Activated CD8-positive, alpha-beta memory T cell treated with anti-CD3 and anti-CD28 coated beads for 4 hours (primary cell): ENCODE measurements at places on chromosomes 3 and 15.
A peak's percentile ranks its signal among the peaks of the same experiment; 100 is the strongest.

DNA sequence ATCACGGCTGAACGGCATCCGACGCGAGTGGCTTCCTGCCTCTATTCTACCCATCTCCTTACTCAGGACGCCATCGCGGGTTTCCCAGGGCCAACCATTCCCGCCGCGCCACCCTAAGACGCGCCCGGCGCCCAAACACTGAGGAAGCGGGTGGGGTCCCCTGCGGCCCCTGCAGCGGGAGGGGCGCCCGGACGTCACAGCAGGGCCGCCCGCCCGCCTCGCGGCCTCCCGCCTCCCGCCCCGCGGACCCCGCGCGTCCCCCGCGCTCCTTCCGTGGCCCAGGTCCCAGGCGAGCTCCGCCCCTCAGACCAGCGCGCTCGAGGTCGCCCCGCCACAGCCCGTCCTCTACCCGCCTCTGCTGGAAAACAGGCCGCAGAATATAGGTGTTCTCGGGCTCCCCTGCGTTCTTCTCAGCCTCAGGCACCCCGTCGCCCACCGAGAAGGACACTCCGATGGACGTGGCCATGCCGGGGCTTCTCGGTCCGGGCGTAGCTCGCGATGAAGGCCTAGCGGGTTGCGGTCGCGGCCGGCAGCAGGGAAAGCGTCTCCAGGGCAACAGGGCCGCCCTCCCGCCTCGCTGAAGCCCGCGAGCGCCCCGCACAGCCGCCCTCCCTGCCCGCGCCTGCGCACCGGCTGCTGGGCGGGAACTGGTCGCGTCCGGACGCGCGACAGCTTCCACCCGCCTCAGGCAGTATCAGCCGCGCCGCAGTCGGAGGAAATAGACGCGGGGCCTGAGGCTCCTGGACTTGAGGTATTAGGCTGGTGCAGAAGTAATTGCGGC, at the start of gene DYNLT2B:
TSS of gene DYNLT2B (minus strand) at position 554 of the 781 bp plus-strand sequence. CDS start at position 466, 88 bp downstream.
- peak; percentile 73 for DNase-seq

DNA sequence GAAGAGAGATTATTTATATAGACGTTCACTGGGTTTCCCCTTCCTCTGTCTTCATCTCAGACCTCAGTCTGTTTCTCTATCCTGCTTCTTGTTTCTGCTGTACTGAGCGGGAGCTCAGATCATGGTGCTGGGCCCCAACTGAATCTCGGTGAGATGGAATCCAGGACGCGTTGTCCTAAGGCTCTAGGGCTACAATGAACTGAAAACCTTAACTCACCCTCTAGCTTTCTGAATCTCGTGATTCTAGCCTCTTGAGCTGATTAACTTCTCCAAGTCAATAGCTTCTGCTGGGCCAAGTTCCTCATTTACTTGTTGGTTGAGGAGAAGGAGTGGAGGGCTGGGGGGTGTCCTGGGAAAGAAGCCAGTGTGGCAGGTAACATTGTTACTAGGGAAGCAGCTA, 32.7 kb upstream of the MAP3K13 start:
- DNase-seq: no peak

GRCh38 chr3:17175187-17175807, 290.5 kb downstream of the PLCL2 start:
- no peak for DNase-seq

- no peak for DNase-seq
Observed at GRCh38 chr15:62394079-62394478, 229.0 kb upstream of the C2CD4B start.

- no peak for DNase-seq
Observed at GRCh38 chr3:124395162-124395561, 335.1 kb upstream of the UMPS start.

DNA sequence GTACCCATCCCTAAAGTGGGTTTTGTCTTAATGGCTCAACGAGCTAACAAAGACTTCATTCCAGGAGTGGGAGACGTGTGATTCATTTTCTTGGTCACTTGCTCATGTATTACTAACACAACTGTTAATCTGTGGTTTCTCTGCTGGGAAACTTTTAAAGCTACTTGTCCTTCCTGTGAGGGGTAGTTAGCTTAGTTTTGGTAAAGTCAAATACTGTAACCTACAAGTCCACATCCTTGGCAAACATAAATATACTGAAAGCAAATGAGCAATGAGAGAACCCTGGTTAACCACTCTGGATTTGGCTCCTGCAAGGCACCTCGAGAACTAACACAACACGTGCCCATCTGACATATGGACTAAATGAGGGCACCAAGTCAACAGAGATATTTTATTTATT, 19.9 kb downstream of the NOX5 start:
- DNase-seq: no peak

GRCh38 chr15:63465104-63465503, 39.3 kb upstream of the USP3 start:
- no peak for DNase-seq

DNA sequence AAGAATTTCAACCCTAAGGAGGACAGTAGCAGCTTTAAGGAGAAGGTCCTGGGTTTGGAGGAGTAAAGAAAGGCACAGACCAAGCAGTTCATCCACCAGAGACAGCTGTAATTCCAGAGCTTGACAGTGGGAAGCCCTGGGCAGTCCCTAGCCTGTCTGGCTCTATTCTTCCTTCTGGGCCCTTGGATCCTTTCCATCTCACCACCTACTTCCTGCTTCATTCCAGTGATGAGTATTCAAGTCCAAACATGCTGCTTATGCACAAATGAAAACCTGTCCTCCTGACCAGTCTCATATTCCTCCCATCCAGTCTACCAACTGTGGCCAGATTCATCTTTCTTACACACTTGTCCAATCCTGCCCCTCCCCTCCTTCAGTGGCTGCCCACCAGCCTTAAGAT, 171.4 kb downstream of the CNTN3 start:
- DNase-seq: no peak

- no peak for DNase-seq
Observed at GRCh38 chr3:59142556-59142955, 92.7 kb upstream of the CFAP20DC start.

DNA sequence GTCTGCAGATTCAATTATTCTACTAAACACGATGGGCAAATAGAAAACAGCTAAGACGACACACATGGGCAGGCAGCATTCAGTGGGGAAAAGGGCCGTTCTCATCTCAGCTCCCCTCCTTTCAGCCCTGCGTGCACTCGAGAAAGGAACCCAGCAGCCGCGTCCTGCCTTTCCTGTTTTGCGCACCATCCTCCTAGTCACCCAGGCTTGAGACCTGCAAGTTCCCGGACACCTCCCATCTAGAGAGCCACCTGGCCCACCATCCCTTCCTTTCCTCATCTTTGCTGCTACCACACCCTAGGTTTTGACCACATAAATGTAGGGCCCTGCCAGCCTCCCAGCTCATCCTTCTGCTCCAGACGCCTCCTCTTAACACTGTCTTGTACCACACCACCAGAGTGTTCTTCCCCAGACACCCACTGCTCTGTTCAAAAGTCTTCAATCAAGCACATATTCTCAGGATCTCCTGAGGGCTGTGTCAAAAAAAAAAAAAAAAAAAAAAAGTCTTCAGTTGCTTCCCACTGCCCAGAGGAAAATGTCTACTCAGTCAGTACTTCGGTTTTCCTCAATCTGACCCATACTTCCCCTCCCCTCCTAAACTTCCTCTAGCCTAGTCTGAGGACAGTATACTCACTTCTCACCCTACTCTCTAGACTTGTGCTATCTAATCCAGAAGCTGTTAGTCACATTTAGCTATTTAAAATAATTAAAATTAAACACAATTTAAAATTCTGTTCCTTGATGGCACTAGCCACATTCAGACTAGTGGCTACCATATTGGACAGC, 182.0 kb downstream of the STT3B start:
- no peak for DNase-seq

DNA sequence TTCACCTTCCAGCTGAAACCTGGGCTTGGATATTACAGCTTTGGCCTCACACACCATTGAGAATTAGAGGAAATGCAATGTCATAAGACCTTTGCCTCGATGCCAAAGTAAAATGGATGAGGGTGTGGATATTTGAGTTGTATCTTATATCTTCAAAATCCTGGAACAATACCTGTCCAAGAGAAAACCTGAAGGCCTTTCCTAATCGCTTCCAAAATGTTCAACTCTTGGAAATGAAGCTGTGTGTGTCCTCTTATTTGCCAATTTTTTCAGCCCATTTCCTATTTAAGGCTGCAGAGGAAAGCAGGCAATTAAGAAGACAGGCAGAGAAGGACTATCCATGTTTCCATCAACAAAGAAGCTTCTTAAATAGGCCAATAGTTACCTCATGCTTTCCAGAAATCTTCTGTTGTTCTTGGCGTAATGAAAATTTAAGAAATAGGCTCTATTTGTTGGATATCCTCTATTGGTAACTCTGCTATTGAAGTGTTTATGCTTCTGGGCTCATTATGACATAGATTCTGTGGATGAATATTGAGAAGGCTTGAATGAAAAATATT, 99.5 kb upstream of the ZBTB20 start:
- no peak for DNase-seq

DNA sequence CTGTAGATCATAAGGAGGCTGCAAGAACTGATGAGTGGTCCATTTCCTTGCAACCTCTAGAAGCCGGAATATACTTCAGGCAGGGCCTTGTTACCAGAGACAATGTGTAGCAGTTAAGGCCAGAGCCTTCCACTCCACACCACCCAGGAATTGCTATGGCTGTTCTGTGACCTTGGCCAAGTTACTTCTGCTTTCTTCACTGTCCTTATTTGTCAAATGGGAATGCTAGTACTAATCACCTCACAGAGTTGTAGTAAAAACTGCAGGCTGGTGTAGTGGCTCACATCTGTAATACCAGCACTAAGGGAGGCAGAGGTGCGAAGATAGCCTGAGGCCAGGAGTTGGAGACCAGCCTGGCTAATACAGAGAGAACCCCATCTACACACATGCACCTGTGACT, 28.7 kb upstream of the RPN1 start:
- no peak for DNase-seq

GRCh38 chr3:75048650-75049049, 434.2 kb upstream of the CNTN3 start:
- no peak for DNase-seq

GRCh38 chr3:136939489-136939888, 18.3 kb upstream of the IL20RB start:
- DNase-seq: no peak

DNA sequence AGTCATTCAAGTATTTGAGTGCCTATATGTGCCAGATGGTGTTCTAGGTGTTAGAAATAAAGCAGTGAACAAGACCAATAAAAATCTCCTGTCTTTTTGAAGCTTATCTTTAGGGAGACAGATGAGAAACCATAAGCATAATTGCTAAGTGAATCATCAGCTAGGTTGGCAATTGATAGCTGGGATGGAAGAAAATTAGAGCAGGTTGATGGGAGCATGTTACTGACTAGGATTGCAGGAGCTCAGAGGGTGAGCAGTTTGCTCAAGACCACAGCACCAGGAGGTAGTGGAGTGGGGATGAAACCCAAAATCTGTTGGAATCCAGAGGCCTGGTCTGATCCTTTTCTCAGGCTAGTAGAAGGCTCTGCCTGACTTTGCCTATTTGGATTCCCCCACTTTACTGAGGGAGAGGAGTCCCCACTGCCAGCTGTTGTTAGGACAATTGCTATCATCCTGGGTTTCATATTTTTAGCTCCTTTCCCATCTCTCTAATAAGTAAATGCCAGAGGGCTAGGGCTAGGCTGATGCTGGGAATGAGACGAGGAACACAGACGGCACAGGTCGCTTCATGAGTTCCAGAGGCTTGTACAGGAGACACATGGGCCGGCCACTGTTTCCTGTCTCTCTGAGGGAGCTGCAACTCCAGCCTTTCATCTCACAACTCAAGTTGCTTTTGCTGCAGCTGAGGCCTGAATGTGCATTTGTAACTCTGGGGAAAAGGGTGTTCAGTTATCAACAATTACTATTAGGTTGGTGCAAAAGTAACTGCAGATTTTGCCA, 102.9 kb downstream of the CACNA1D start:
- DNase-seq: no peak

GRCh38 chr3:98588065-98588464, 5.3 kb downstream of the CPOX start:
- DNase-seq: no peak

DNA sequence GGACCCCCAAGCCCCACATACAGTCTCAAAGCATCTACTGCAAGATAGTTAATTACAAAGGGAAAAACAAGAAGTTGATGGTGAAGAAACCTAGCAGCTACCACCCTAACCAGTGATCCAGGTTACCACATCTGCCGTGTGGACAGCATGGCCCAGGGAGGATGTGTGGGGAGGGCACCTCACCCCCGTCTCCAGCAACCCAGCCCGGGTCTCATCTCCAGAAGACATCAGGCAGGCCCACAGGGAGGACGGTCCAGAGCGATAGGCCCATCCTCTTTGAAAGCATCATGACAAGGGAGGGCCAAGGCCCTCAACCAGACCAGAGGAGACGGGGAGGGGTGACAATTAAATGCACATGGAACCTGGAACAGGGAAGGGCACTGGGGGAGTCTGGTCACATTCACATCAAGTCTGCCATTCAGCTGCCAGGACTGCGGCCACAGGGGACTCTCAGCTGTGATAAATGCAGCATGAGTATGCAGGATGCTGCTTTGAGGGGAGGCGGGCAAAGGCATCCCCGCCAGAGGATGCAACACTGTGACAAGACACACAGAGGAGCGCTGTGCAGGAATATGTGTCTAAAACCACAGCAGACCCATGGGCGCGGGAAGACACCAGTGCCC, 18.8 kb downstream of the ZXDC start:
- no peak for DNase-seq

DNA sequence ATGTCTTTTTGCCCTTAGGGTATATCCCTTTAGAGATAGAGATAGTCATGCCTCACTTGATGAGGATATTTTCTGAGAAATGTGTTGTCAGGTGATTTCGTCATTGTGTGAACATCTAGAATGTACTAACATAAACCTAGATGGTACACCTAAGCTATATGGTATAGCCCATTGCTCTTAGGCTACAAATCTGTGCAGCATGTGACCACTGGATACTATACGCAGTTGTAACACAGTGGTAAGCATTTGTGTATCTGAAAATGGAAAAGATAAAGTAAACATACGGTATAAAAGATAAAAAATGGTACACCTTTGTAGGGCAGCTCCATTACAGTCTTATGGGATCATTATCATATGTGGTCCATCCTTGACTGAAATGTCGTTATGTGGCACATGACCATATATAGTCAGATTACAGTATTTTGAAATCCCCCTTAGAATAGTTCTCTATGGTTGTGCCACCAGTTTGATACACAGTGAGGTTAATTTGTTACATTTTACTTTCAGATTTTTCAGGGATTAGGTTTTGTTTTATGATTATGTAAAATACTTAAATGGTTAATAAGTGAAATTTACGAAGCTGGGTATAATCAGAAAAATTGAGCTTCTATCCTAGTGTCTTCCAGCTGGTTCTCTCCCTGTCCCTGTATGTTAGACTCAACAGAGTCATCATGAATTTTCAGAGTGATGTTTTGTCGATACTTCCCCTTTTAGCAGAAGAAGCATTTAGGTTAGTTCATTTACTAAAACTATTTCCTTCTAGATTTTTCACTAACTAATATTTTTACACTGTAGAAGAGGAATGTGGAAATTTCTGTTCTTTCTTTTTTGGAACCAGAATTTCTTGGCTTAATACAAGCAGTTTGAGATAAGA, 12.8 kb downstream of the SETD5 start:
- no peak for DNase-seq

- DNase-seq: no peak
Observed at GRCh38 chr15:92565351-92566125, 90.0 kb downstream of the FAM174B start.
